Stimulated activated CD4-positive, alpha-beta T cell treated with anti-CD3 and anti-CD28 coated beads, Interleukin-1b, Interleukin-23, amount 100 ng/mL, for 1 hour (primary cell): ENCODE measurements at places on chromosomes 1 and 21.

- DNase-seq, result no peak
These were observed 20.3 kb upstream of the SLC5A9 start for GRCh38 chr1:48202030-48202752.

GRCh38 chr1:82446955-82447354 is 646.2 kb downstream of the ADGRL2 start:
- DNase-seq, result no peak

GRCh38 chr1:29556657-29557056 is 320.3 kb downstream of the PTPRU start:
- DNase-seq, result no peak

DNA sequence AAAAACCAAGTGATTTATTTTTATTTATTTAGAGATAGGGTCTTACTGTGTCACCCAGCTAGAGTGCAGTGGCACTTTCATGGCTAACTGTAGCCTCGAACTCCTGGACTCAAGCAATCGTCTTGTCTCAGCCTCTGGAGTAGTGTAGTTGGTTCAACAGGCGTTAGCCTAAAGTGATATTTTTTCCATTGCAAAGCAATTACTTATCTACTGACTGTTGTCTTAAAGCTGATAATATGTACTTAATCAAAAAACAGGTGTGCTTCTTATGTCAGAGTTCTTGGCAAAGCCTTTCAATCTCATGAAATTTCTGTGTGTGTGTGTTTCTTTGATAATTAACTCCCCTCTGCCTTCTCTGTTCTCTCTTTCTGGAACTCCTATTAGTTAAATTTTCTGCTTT is 62.4 kb upstream of the DUSP10 start:
- DNase-seq, result no peak

- DNase-seq, result no peak
These were observed 125.7 kb downstream of the LYPLAL1 start for GRCh38 chr1:219299420-219299819.
